AG08396 (cell line): ENCODE measurements at places on chromosomes 3 and 15.

- peak; percentile 76 for DNase-seq
Observed at GRCh38 chr15:52261498-52262242, 33.9 kb downstream of the MYO5C start.

DNA sequence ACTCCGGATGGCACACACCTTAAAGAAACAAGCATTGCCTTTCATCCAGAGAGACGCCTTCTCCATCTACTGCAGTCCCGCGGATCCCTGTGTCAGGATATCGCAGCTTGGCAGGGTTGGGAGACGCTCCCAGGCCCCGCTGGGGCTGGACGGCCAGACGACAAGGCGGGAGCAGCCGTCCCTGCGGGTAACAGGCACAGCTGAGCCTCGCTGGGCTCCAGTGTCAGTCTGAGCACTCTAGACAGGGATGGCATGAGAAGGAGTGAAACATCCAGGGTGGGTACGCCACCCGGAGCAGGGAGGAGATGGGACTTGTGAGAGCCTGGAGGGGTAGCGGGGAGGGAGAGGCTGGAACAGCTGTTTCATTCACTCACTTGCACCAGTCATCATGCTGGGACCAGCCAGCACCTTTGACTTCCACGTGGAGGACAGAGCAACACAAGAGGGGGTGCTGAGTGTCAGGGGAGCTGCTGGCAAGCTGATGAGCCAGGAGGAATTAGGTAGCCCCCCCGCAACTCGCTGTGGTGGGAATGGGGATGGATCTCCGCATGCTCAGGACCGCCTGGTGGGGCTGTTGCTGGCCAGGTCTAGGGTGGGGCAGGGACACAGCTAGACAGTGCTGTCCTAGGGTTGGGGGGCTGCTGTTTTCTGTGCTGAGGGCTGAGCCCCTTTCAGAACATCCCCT is 31.6 kb upstream of the SNRPA1 start:
- no peak for DNase-seq

DNA sequence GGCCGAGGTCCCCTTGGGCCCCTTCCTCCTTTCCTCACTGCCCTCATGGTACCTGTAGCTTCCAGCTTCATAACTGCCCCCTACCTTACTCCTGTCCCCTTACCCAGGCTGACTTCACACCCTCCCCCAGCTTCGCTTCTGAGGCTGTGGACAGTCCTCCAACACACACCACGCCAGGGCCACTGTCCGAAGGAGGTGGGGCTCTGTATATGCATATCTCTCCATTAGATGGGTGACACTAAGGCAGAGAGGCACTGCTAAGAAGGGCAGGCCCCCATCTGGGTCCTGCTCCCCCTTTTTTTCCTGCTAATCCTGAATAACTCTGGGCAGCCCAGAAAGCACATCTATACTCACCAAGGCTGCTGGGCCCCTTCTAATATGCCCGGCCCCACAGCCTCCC is 1.0 kb upstream of the COL7A1 start:
- no peak for DNase-seq

- DNase-seq, result no peak
Observed at GRCh38 chr3:169138849-169139420, 524.6 kb downstream of the MECOM start.

GRCh38 chr15:70826634-70827033 is 27.3 kb downstream of the LARP6 start:
- DNase-seq, result peak; percentile 76

- no peak for DNase-seq
Observed at GRCh38 chr15:25022233-25022632, 67.4 kb downstream of the SNRPN start.

DNA sequence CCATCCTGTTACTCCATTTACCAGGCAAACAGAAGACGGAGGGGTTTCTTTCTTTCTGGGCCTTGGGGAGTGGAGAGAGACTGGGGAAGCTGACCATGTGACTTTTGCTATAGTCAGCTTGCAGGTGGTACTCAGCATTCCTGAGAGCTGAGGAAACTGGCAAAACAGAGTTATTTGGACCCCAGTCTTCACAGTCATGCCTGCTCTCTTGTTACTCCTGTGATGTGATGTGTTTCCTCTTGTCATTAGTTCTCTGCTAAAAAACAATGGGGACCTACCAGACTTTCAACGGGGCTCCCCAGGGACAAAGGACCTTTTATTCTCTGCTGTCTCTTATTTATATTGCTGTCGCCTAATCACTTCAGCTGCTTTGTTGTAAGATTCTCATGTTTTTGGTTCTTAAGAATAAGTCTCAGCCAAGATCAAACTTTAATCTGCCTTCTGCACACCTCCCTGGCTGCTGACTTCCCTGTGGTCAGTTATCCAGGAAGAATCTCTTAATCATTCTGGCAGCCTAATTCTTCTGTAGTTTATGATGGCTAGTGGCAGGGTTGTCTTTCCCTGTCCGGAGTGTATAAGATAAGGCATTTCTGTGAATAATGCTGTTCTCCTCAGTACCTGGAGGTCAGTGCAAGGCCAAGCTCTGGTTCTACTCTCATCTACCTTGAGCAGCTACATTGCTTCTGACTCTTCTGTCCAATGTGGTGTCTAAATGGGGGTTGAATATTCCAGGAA is 8.8 kb downstream of the STARD9 start:
- DNase-seq, result no peak

- no peak for DNase-seq
Observed at GRCh38 chr3:156838035-156838434, 11.9 kb downstream of the LEKR1 start.

GRCh38 chr3:157532529-157533297 is 29.5 kb upstream of the VEPH1 start:
- DNase-seq, result peak; percentile 72
